HepG2 (cell line): ENCODE measurements at places on chromosomes 2 and 18. TPM values are rescaled to one million over a fixed set of nuclear protein-coding genes. Genes with fewer than 3 reads are reported as not detected.

DNA sequence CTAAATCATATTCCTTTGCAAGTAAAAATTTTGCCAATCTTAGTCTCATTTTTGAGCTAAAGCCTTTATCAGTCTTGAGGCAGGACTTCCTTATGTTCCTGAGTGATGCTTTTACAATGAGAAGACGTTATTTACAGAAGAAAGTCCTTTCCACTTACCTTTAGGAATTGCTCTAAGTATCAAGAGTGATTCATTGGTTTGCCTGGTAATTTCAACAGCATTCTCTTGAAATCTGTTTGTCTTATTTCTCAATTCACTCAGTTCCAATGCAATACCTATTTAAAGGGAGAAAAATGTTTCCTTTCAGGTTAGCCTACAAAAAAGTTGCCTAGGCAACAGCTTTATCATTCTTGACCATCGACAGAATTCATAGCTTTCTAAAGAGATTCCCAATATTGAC lies 137.2 kb downstream of the LAMA1 start:
- no peaks in the 10 kb centered on the region for H3K4me1 ChIP-seq
- no peaks in the 10 kb centered on the region for H3K36me3 ChIP-seq
- H3K27me3 ChIP-seq = no peaks in the 10 kb centered on the region
- DNase-seq = no peak

FTCDNL1 gene
- polyA plus RNA-seq = 0.65 and 0.98 TPM in 2 replicates

- H3K4me3 ChIP-seq = no peak overlapping the region
- no peaks in the 10 kb centered on the region for H3K36me3 ChIP-seq
Observed at GRCh38 chr2:126748929-126749518, 93.1 kb downstream of the GYPC start.

DNA sequence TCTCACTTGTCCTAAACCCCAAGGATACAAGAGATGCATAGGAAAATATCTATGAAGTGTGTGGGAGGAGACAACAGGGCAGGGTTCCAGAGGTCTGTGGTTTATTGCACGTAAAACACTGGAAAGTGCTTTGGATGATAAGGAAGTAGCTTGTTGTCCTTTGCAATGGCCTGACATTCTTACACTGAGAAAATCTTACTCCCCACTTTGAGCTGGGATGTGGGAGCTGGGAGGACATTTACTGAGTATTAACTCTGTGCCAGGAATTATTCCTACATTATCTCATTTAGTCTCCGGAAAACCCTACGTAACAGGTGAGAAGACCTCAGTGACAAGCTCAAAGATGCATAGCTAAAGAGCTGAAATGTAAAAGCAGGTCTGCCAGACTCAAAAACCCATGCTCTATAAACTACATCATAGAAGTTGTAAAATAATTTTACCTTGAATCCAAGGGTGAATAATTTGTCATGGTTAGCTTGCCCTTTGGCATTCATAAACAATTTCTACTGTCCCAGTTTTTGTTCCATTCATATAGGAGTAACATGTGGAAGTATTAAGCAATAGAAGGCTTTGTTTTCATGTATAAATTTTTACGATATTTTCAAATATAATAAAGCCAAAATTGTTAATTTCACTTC lies 9.2 kb upstream of the GALNT3 start:
- no peak for DNase-seq
- H3K4me3 ChIP-seq = no peak overlapping the region
- H3K27me3 ChIP-seq = no peaks in the 10 kb centered on the region
- no peaks in the 10 kb centered on the region for H3K4me1 ChIP-seq
- H3K27ac ChIP-seq = no peak overlapping the region

NEB gene
- 0.21 and 0.27 TPM in 2 replicates for polyA plus RNA-seq

DNA sequence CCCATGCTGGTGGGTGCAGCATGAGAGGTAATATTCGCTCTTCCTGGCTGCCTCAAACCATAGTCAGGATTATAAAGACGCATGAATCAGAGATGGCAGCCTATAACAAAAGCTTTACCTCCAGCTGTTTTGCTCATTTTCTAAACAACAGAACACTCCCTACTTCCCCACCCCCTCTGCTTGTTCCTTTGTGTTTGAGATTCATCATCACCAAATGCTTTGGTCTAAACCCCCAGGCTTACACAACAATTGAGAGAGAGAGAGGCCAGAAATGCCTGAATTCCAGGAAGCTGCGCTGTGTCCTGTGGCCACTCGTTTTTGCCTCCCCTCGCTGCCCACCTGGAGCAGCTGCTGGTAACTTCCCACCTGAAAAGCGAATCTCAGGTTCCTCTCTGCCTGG lies 78.8 kb upstream of the CAPN13 start:
- H3K27me3 ChIP-seq = no peaks in the 10 kb centered on the region; the same call in 2 of the 3 replicates
- H3K27ac ChIP-seq = no peak overlapping the region
- no peaks in the 10 kb centered on the region for H3K36me3 ChIP-seq

LCT gene
- not detected in 2 replicates for polyA plus RNA-seq

MDH1B gene
- 0.12 and 0.17 TPM in 2 replicates for polyA plus RNA-seq

- no peaks in the 10 kb centered on the region; the same call in 1 of the 2 replicates for H3K4me1 ChIP-seq
- no peak overlapping the region for H3K27ac ChIP-seq
- no peaks in the 10 kb centered on the region for H3K36me3 ChIP-seq
- H3K27me3 ChIP-seq = peaks cover 24% of the 10 kb centered on the region; the same call in 2 of the 3 replicates
- H3K4me3 ChIP-seq = no peak overlapping the region
Observed at GRCh38 chr2:39625927-39626270, 39.8 kb upstream of the TMEM178A start.
